Hepatic stellate cell (primary cell): ENCODE measurements at places on chromosomes 3 and 15.

- no peak for DNase-seq
Measured at GRCh38 chr15:95690631-95691340, 639.7 kb upstream of the NR2F2 start.

DNA sequence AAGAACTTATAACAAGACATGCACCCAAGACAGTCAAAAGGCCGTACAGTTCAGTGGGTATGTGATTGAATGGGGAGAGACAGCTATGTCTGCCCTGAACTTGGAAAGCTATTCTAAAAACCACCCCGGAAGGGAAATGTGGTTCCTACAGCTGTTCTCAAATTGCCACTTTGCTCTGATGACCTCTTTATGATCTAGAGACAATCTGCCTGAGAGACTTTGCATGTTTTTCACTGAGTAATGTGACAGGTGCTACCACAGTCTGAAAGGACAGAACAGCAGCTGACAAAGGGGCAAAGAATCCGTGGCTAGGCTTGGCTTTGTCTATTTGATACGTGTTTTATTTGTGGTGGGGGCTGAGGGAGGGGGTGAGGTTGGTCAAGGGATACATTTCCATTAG lies 148.3 kb upstream of the NPHP3 start:
- no peak for DNase-seq

GRCh38 chr3:182914341-182914740 lies 66.0 kb downstream of the DCUN1D1 start:
- no peak for DNase-seq

DNA sequence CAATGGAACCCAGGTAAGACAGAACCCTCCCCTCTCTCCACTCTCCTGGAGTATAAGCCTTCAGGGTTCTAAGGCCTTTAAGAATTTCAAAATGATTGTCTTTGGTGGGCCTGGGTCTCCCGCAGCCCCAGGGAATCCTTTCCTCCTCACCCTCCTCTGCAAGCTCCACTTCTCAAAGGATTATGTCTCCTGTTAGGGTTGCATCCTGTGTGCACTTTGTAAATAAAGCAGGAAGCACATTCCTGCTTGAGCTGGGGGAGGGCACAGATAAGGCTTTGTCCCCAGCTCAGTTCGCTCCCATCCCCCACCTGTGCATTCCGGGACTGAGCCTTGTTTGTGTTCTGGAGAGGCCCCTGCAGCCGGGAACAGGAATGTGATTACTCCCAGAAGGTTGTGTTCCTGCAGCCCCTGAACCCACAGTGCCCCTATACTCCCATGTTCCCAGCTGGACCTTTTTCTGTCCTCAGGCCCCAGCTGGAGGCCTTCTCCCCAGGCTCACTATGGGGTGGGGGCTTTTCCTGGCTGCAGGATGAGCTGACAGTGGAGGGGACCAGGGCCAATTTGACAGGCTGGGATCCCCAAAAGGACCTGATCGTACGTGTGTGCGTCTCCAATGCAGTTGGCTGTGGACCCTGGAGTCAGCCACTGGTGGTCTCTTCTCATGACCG lies 9.5 kb downstream of the TYRO3 start:
- no peak for DNase-seq

DNA sequence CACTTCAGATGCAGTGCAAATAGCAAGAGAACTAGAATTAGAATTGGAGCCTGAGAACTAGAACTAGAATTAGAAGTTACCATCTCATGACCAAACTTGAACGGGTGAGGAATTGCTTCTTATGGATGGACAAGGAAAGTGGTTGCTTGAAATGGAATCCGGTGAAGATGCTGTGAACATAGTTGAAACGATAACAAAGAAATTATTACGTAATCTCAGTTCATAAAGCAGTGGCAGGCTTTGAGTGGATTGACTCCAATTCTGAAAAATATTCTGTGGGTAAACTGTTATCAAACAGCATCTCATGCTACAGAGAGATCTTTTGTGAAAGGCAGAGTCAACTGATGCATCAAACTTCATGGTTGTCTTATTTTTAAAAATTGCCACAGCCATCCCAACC lies 48.0 kb upstream of the GSK3B start:
- DNase-seq = no peak

- no peak for DNase-seq
Measured at GRCh38 chr3:46929324-46929723, 47.2 kb downstream of the CCDC12 start.
